ENCODE measurements at places on chromosomes 7 and 10. TPM values are rescaled to one million over a fixed set of nuclear protein-coding genes. Genes with fewer than 3 reads are reported as not detected.

CALHM1 gene
- total RNA-seq, result not detected

CLCN1 gene
- under 0.01 TPM for total RNA-seq

DDC gene
- total RNA-seq, result not detected

FOXI2 gene
- total RNA-seq, result not detected

NPSR1 gene
- total RNA-seq, result not detected

IGFBP3 gene
- total RNA-seq, result 2,046 TPM

MUC3A gene
- total RNA-seq, result not detected

FGFR2 gene
- total RNA-seq, result 13.8 TPM

OPN1SW gene
- not detected for total RNA-seq

AZGP1 gene
- total RNA-seq, result not detected

FAM180A gene
- total RNA-seq, result 28.9 TPM

MET gene
- 55.0 TPM for total RNA-seq

BTBD16 gene
- total RNA-seq, result not detected

GTF2IRD1 gene
- total RNA-seq, result 18.6 TPM

FBXO24 gene
- total RNA-seq, result under 0.01 TPM

CYP26C1 gene
- total RNA-seq, result under 0.01 TPM

KCNH2 gene
- not detected for total RNA-seq

SHH gene
- not detected for total RNA-seq

AS3MT gene
- 6.2 TPM for total RNA-seq

MYL10 gene
- not detected for total RNA-seq

CYP26A1 gene
- total RNA-seq, result not detected

MSMB gene
- total RNA-seq, result not detected

CALHM2 gene
- total RNA-seq, result 54.6 TPM

PLPP4 gene
- 8.0 TPM for total RNA-seq

ZNF804B gene
- not detected for total RNA-seq

PDCD11 gene
- 19.2 TPM for total RNA-seq

Data from osteoblast (primary cell).